ENCODE measurements at places on chromosomes 2 and 18.

GRCh38 chr2:48144777-48145176 is 238.5 kb upstream of the FBXO11 start:
- no peak for DNase-seq

GRCh38 chr2:44549856-44550255 is 188.1 kb downstream of the CAMKMT start:
- no peak for DNase-seq

GRCh38 chr18:37574113-37574512 is 8.5 kb upstream of the CELF4 start:
- DNase-seq = no peak

GRCh38 chr2:26608557-26608956 is 32.6 kb downstream of the CIB4 start:
- DNase-seq = no peak

DNA sequence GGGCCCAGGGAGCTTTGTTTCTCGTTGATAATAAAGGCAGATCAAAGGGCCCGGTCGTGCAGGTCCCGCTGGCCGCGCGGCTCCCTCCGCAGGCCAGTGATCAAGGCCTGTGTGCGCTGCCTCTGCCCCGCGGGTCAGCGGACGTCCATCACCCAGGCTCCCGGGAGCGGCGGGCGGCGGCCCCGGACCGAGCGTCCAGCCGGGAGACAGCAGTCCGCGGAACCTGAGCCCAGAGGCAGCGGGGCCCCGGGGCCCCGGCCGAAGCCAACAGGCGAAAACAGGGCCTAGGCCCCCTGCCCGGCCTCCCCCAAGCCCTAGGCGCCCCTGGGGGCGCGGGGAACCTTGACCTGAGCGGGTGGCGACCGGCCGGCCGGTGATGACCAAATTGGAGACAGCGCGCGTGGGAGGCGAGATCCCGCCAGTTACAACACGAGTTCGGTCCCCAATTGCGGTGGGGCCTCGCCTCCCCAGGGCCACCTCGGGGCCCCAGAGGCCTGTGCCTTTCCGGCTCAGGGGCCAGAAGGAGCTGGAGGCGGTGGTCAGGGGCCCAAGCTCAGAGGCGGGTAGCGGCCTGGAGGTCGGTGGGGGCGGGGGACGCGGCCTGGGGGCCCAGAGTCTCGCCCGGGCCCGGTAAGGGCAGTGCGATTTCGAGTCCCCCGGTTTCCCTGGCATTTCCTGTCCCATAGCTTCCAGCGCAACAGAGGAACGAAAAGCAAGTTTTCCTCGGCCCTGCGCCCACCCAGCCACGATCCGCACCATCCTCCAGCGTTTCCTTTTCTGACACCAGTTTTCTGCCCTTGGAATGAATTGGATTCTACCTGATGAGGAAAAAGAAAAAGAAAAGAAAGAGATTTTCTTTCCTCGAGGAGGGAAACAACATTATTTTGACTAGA is 5.9 kb downstream of the SP9 start:
- DNase-seq = peak; percentile 22

DNA sequence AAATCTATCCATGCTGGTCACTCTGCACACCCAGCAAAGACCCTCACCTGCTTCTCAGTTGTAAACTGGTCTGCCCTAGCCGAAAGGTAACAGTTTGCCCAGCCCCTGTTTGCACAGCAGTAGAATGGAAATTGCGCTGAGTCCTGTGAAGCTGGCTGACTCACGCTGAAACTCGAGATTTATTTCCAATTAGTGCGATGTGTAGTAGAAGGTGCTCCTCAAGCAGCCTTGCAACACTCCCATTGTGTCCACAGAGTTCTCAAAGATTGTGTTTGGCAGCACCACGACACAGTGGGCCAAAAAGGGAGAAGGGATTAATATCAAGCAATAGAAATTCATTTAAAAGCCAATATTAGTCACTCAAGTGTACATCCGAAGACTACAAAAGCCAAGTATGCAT is 21.7 kb upstream of the APCDD1 start:
- no peak for DNase-seq

GRCh38 chr2:141015341-141016047 is 1115.3 kb downstream of the LRP1B start:
- DNase-seq = no peak

DNA sequence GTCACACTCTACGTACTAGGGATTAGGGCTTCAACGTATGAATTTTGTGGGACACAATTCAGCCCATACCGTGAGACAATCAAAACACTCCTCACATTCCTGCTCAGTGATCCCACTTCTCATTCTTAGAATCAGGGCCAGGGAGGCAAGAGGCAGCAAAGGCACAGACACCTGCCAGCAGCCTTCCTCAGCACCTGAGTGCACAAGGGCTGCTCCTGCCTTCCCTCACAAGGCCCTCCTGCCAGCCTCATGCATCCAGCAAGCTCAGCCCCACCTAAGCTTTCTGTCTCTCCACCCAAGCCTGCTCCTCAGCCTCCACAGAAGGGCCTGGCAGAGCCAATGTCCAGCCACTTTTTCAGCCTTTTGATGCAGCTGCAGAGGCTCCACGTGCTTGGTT is 141.6 kb downstream of the SP3 start:
- no peak for DNase-seq

DNA sequence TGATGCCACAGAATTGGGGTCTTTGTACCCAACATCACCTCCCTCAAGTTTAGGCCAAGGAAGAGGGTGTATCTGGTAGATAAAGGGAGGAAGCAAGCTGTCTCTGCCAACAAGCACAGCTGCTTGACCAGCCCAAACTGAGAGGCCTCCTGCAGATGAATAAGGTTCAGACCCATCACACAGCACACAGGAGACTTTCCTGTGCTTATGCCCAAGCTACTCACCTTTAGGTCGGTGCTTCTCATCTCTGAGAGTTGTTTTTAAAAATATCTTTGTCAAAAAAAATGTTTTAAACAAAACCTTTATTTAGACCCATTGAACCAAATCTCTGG is 24.7 kb upstream of the SP3 start:
- no peak for DNase-seq

- no peak for DNase-seq
Measured at GRCh38 chr2:130911482-130911881, 74.8 kb downstream of the ARHGEF4 start.

- no peak for DNase-seq
Measured at GRCh38 chr2:177691177-177691576, 298.6 kb downstream of the AGPS start.

DNA sequence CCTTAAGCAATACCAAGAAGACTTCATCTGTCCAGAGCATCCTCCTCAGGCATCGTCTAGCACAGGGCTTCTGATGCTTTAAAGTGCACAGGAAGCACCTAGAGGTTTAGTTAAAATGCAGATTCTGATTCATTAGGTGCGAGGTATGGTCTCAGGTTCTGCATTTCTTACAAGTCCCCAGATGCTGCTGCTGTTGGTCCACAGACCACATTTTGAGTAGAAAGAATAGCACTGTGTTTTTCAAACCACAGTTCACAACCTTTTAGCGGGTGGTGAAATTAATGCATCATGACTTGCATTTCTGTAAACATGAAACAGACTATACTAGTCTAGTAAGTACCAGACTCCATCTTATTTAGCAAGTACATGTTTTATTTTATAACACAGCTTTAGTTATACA is 134.6 kb downstream of the TMEFF2 start:
- DNase-seq = no peak

DNA sequence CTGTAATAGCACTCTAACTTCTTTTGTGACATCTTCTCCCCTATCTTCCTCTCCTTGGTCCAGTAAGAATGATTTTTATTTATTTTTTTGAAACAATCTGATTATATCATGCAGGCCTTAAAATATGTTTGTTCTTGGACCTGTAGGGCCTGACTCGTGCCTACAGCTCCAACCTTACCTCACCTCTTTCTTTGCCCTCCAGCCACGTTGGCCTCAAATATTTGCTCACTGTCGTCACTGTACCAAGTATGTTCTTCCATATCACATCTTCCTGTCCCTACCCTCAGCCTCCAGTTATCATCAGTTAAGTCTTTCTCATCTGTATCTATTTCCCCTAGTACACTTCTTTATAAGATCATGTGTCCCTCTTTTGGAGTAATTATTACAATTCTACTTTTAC is 125.5 kb downstream of the CDH7 start:
- DNase-seq = no peak

DNA sequence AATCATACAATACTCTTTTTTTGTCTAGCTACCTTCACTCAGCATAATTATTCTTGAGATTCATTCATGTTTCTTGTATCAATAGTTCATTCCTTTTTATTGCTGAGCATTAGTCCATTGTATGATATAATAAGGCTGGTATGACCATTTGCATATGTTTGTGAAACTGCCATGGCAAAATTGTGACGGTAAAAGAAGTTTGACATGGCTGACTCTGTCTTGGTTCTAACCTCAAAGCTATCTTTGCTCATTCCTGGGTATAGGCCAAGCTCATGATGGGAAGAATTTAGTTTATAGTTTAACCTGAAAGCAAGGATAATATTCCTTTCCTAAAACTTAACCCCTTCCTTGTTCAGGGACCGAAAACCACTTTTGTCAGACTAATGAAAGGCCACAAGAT is 46.4 kb downstream of the COMMD1 start:
- DNase-seq = no peak

DNA sequence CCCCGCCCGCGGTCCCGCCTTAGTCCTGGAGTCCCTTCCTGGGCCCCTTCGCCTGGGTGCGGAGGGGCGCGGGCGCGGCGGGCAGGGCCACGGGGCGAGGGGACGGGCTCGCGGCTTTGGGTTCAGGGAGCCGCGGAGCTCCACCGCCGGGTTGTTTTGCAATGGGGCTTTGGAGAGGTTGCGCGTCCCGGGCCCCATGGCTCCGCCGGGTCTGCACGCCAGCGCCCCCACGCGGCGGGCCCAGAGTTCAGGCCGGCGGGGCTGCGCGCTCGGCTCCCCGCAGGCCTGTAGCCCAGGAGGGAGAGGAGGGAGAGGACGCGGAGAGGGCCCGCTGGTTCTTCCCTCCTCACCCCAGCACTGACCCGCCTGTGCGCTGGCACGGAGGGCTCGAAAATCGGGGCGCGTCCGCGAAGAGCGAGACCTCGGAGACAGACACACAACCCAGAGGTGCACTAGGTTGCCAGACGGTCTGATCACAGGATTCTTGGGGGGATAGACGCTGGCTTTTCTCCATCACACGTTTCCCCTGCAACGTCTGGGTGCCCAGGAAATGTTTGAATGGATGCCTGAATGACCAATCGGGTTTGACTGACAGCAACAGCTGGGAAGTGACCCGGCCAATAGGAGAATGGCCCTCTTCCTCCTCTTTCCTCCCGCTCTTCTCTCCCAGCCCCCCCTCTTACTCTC is 4.9 kb upstream of the SIX2 start:
- DNase-seq = no peak

DNA sequence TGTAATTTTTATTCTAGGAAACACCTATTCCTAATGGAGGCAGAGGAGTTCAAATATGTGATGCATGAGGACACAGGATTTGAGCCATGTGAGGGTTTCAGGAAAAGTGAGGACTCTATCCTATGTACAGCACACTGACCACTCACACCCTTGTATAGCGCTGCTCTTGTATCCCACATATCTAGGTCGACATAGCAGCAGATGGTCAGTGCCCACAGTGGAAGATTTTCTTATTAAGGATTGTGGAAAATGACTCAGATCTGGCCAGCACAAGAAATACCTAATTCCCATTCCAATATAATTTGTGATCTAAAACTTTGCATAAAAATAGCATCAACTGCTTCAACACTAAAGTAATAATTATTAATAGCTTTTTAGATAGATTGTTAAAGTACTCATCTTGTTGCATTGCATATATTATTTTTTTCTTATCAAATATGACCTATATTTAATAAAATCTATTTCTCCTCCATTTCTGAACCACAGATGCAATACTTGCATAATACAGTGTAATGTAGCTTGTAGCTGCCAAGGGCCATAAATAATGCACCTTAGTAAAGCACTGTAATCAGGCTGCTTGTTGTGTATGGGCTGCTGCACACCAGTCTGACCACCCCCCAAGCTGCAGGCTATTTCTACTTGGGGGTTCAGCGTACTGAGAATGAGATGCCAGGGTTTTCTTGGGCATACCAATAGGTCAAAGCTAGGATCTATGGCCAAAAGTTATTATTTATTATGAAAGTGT is 442.2 kb upstream of the CWC22 start:
- no peak for DNase-seq

GRCh38 chr18:57583297-57583835 is 3.1 kb downstream of the FECH start:
- DNase-seq = no peak

DNA sequence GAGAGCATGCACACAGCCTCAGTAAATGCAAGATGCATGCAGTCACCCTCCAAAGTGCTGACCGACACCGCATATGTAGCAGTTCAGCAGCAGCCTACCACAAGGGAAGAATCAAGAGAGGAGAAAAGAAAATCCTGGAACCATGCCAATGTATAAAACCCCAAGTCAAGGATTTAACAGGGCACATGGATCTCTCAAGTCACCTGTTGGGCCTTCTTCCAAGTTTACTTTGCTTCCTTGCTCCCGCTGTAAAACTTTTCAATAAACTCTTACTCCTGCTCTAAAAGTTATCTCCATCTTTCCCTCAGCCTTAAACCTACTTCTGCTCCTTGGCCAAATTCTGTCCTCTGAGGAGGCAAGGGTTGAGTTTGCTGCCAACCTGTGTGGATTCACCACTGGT is 147.8 kb upstream of the MAP2 start:
- DNase-seq = no peak

DNA sequence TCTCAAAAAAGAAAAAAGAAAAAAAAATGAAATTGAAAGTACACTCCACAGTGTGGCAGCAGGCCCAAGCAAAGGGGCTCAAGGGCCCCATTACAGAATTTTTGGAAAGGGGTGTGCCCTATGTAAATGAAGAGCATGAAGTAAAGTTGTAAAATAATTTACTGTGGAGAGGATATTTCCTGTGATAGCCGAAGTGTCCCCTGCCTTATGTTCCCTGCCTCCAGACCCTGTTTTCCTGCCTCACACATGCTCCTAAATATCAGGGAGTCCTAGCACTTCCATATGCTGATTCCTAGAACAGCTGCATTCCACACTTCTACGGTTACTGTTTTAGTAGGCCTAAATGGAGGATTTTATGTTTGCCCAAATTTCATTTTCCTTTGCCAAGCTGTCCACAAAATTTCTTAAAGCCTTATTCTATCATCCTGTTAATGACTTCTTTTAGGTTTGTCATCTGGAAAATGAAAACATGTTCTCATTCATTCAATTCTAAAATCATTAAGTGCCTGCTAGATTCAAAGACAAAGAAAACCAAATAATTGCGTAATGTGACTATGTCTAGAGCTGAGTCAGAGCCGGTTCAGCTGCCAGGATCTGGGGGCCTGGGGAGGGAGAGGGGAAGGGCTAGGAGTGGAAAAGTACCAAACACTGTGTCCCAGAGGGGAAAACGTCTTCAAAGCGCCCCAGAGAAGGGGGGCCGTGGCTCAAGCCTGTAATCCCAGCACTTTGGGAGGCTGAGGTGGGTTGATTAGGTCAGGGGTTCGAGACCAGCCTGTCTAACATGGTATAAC is 25.9 kb upstream of the IMPA2 start:
- DNase-seq = peak; percentile 77

DNA sequence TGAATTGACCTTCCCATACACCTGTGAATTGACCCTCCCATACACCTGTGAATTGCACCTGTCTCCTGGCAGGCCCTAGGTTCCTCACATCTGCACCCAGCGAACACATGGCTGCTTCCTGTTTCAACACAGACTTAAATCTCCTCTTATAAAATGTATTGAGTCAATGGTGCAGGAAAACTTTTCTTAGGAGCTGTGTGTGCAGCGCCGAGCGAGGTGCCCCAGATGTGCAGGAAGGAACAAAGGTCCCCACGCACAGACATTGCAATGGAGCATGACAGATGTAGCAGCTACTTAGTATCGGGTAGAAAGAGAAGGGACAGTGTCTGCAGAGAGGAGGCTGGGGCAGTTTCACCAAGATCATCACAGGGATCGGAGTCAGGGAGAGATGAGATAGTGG is 85.5 kb upstream of the PXDN start:
- DNase-seq = no peak

GRCh38 chr2:236629961-236630872 is 60.6 kb downstream of the ACKR3 start:
- DNase-seq = no peak
